ENCODE measurements at places on chromosomes 11 and 22. TPM values are rescaled to one million over a fixed set of nuclear protein-coding genes. Genes with fewer than 3 reads are reported as not detected.

ARHGAP8 gene
- total RNA-seq, result 0.97 TPM

SMC1B gene
- total RNA-seq, result not detected

- DNase-seq, result no peak
Observed at GRCh38 chr11:118415062-118415738, 13.8 kb downstream of the ATP5MG start.

GRCh38 chr11:1652442-1652770 lies 22.8 kb downstream of the KRTAP5-5 start:
- no peak for DNase-seq

LSP1 gene
- total RNA-seq, result not detected

SCN3B gene
- total RNA-seq, result under 0.01 TPM

DNA sequence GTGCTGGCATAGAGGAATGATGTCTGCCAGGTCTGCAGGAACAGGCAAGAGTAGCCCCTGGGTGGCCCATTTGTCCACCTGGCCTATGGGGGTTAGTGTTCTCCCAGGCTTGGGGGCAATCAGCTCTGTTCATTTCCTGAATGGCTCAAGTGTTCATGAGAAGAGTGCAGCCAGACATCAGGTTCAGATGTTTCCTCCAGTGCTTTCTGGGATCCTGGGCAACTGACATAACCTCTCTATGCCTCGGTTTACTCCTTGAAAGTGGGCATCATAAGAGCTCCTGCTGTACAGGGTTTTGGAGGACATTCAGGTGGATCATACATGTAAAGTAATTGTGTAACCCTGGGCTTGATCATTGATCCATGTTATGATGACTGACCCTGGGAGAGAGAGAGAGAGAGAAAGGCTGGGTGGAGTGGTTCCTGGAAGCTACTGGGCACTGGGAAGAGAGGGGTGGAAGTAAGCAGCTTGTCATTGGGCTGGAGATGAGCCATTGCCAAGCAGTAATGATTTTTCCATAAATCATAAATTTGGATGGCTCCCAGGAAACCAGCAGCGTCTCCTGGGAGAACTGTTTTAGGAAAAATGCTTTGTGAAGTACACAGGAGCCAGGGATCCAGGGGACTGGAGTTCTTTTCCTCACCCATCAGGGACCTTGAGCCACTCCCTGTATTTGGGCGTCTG lies 30.2 kb upstream of the ACCSL start:
- no peak for DNase-seq

DNA sequence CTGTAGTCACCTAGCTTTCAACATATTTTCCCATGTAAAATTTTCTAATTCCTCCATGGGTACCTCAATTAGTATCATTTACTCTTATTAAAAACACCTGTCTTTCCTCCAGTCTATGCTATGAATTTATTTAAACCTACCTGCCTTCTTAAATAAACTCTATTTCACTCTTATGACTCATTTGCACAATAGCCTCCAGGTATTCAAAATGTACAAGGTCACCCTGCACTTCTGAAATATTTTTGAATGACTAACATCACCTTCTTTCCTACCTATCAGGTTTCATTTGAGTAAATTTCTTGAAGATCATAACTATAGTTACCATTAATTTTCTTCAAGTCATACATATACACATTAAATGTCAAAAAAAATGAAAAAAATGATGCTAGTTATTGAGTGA lies 939.7 kb downstream of the DLG2 start:
- no peak for DNase-seq
